A673 (cell line): ENCODE measurements at places on chromosomes 2 and 18. TPM values are rescaled to one million over a fixed set of nuclear protein-coding genes. Genes with fewer than 3 reads are reported as not detected.
A peak's percentile ranks its signal among the peaks of the same experiment; 100 is the strongest.

GRCh38 chr2:222982010-222982908 is 69.7 kb upstream of the KCNE4 start:
- peak; percentile 74 for DNase-seq
- H3K27ac ChIP-seq: peak overlapping the region; percentile 49
- no peaks in the 10 kb centered on the region for H3K36me3 ChIP-seq
- no peak overlapping the region for H3K4me3 ChIP-seq
- peaks cover 18% of the 10 kb centered on the region for H3K4me1 ChIP-seq

The TP53I3 gene
- 2.8 and 3.0 TPM in 2 replicates for total RNA-seq

The RAB11FIP5 gene
- 12.9 and 13.7 TPM in 2 replicates for total RNA-seq

- peak; percentile 39 for DNase-seq
- H3K27me3 ChIP-seq: peaks cover 12% of the 10 kb centered on the region
- peaks cover 17% of the 10 kb centered on the region for H3K4me1 ChIP-seq
- no peaks in the 10 kb centered on the region for H3K36me3 ChIP-seq
- H3K27ac ChIP-seq: no peak overlapping the region
These were observed 825 bp downstream of the ITGA6 start for GRCh38 chr2:172427990-172428831.
